ENCODE measurements at places on chromosomes 5 and 9.

GRCh38 chr5:176533894-176534611 is 3.1 kb downstream of the RNF44 start:
- no peak for DNase-seq

- DNase-seq, result no peak
Measured at GRCh38 chr5:178515776-178516503, 74.3 kb downstream of the COL23A1 start.

DNA sequence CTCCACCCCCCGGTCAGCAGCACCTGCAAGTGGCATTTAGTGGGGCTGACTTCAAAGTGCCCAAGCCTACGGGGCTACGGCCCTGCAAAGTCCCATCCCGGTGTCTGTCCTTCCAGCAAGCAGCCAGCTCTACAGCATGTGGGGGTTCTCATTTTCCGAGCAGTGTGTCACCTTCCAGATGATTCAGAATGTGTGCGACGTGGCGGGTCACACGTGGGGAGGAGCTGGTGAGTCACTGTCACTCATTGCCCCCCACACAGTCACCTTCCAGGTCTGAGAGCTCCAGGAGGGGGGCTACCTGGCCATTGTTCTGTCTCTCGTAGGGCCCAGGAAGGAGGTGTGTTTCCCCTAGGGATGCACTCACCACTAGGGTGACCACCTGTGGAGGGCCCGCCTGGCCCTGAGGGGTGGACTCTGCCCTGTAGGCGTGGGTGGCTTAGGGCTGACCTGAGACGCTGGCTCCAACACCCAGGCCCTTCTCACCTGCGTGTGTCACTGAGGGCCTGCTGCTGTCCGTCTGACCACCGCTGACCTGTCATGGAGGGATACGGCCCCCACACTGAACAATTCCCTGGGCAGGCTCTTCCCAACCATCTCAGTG is 70.2 kb downstream of the SEMA4D start:
- peak; percentile 57 for DNase-seq

DNA sequence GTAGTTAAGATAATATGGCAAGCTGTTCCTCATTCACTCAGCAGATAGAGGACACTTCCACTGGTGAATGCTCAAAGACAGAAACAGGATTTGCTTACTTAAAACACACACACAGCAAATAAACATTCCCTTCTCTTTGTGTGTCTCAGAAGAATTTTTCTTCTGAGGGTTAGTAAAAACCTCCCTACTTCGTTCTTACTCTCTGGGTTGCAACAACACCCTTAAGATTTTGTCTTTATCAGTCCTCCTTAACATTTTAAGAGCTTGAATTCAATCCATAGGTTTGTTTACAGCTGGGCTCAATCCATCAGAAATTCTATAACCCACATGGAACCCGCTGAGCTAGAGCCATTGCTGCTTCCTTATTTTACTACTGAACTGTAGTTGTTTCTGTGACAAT is 237.4 kb upstream of the PIK3R1 start:
- DNase-seq, result no peak

DNA sequence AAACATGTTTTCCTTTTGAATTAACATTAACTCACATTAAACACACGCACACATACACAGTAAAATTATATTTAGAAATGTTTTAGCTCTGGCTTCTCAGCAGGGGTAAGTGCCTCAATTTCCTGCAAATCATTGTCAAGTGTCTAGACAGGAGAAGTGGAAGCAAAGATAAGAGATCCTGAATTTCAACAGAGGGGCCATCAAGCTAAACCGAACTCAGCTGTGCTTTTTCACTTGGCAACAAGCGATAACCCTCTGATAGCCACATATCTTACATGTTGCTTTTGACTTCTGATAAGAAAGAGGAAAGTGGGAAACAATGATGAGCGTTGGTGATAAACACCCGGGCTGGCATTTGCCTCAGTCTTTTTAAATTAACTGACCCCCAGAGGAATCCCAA is 79.7 kb upstream of the SPDL1 start:
- no peak for DNase-seq

GRCh38 chr5:124935065-124935464 is 188.6 kb upstream of the ZNF608 start:
- no peak for DNase-seq

GRCh38 chr9:8857926-8858595 is 1058.5 kb upstream of the DMAC1 start:
- no peak for DNase-seq

DNA sequence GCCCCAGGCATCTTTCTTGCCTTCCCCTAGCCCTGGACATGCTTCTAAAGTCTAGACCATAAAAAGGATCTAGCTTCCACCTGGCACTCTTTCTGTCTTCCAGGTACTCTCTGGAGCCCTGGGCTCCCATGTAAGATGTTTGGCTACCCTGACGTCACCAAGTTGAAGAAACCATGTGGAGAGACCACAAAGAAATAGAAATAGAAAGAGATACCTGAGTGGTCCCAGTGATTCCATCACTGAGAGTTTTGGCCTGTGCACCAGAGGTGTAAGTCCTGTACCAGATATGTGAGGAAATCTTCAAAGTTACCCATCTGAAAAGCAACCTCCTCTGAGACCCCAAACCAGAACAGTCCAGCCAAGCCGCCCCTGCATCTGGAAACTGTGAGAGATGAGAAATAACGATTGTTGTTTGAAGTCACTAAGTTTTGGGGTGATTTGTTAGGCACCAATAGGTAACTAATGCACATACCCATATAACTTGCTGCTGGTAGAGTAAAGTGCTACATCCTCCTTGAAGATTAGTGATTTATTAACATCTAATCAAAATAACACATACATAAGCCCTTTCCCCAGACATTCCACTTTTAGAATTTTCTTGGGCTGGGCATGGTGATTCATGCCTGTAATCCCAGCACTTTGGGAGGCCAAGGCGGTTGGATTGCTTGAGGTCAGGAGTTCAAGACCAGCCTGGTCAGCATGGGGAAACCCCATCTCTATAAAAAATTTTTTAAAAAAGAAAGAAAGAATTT is 85.7 kb upstream of the LHFPL2 start:
- DNase-seq, result no peak

Data from activated T-cell treated with anti-CD3 and anti-CD28 coated beads for 1 hour (primary cell).